HuH-7.5 (cell line): ENCODE measurements at places on chromosomes 5 and 9.
A peak's percentile ranks its signal among the peaks of the same experiment; 100 is the strongest.

DNA sequence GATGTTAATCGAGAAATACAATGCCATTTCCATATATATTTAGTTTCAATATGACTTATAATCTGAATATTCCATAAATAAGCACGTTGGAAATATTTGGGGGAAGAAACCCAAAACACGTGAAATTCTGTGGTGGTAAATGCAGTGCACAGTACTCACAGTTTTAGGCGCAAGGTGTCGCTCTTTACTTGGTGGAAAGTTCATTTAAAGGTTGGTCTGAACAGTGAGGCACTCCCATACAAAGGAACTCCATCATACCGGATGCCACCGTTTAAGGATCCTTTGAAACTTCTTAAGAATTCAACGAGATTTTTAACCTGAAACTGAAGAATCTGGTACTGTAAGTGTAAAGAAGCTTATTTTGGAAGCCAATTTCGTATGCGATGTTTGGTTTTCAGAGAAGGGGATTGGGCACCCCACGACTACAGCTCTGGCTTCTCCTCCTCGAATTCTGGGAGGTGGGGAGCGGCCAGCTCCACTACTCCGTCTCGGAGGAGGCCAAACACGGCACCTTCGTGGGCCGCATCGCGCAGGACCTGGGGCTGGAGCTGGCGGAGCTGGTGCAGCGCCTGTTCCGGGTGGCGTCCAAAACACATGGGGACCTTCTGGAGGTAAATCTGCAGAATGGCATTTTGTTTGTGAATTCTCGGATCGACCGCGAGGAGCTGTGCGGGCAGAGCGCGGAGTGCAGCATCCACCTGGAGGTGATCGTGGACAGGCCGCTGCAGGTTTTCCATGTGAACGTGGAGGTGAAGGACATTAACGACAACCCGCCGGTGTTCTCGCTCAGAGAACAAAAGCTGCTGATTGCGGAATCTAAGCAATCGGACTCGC lies at the start of gene PCDHA11:
PCDHA11 (plus strand) TSS at position 237 of the 834 bp plus-strand sequence; CDS start at position 384, 147 bp downstream.
- DNase-seq, result peak; percentile 66

DNA sequence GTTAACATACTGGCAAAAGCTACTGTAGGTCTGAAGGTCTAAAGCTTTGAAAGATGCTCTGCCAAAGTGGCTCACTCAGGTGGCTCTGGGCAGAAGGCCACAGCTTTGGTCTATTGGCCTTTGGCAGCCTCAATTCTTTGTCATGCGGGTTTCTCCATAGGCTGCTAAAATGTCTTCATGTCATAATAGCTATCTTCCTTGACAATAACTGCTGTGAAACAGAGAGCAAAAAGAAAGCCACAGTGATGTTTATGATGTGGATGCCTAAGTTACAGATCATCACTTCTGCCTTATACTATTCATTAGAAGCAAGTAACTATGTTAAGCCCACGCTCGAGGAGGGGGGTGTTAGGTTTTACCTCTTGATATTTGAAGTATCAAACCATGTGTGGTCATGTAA lies 906.1 kb upstream of the CDH9 start:
- DNase-seq, result no peak

GRCh38 chr5:141359790-141360426 lies at the start of gene PCDHGB2:
TSS of gene PCDHGB2 (plus strand) at chr5:141359994. CDS start at chr5:141360136, 142 bp downstream.
- DNase-seq, result no peak

DNA sequence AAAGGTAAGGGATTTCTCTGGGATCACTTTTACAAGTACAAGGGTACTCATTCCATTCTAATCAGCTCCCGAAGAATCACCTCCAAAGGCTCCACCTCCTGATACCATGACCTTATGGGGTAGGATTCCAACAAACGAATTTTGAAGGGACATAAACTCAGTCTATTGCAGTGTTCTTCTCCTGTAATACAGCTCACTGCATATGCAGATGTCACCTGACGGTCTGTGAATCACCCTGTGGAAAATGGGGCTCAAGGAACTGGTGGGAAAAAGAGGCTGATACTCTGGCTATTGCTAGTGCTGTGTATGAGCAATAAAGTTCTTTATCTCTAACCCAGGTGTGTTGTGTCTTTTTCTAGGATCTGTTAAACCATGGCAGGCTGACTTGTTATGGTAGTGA lies 42.4 kb upstream of the CCDC112 start:
- DNase-seq, result no peak

DNA sequence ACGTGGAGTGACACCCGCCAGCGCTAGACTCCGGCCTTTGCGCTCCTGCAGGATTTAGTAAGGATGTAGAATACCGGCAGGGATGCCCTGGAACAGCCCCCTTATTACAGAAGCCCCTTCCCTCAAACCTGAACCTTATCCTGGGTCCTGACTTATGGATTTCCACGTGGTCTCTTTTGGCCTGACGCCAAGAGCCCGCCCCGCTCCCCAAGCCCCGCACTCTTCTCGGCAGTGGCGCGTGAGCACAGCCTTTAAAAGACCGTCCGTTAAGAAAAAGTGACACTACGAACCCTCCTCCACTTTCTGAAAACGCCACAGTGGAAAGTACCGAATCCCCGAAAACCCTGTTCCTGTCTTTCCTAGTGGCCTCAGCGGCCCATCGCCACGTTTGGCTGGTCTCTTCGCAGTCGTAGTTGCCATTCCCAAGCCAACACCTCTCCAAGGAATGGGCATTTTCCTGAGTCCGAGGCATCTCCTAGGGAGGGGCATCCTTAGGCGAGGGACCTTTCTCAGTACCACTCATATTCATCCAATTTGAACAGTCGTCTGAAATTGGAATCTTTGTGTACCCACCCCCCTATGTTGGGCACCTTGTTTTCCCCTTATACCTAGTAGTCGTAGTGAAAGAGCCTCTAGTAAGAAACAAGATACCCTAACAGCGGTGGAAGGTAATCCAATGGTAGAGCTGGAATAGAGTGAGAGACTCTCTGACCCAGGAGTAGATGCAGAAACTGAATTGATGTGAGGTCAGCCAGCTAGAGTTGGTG lies 732 bp upstream of the MCIDAS start:
- DNase-seq, result no peak

- no peak for DNase-seq
Observed at GRCh38 chr9:105455836-105456475, 8.1 kb downstream of the FSD1L start.
